ENCODE measurements at places on chromosomes 7 and 10. TPM values are rescaled to one million over a fixed set of nuclear protein-coding genes. Genes with fewer than 3 reads are reported as not detected.

Gene TMEM254
- total RNA-seq = 6.2 TPM

Gene SFMBT2
- total RNA-seq = 2.7 TPM

Gene ITPRID1
- not detected for total RNA-seq

Gene NME8
- total RNA-seq = not detected

Gene MSMB
- total RNA-seq = not detected

All from bladder microvascular endothelial cell (primary cell).